ENCODE measurements at places on chromosomes 6 and 20.

- DNase-seq: no peak
These were observed 9.4 kb upstream of the RAB44 start for GRCh38 chr6:36688063-36688738.

DNA sequence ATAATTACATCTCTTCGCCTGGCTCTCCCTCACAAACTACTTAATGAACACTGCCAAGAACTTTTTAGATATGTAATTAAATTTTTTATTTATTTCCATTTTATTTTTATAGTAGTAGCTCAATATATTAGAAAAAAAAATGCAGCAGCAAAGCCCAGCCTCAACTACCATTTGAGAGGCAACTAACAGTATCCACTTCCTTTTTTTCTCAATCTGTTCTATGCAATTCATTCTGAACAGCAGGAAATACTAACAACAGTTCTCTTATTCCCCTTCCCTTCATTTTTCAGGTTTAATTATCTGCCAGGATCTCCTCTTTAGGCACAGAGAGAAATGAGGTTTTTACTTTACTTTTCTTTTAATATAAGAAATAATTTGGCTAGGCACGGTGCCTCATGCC is 112.7 kb downstream of the ZNF217 start:
- no peak for DNase-seq

DNA sequence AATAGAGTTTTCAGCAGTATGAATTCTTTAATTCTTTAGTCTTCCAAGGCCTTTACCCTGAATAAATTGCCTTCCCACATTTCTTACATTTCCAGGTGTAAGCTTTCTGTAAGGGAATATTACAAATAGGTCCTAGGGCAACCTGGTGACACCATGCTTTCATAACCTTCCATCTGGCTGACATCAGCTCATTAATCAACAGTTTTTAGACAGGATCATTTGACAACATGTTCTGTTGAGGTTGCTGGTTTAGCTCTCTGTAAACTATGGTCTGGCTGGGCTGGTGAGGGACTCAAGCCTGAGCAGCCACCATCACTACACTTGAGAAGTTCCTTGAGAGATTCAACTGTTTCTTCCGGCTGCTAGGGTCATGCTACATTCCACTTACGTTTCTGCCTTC is 19.2 kb downstream of the FAM229B start:
- DNase-seq: no peak

- peak; percentile 45 for DNase-seq
These were observed 14.6 kb downstream of the CD40 start for GRCh38 chr20:46132705-46133120.

- DNase-seq: no peak
These were observed 119.7 kb downstream of the MAP3K4 start for GRCh38 chr6:161111261-161111660.

GRCh38 chr20:11204926-11205768 is 531.3 kb upstream of the JAG1 start:
- peak; percentile 83 for DNase-seq

- DNase-seq: no peak
These were observed 862.6 kb upstream of the MAN1A1 start for GRCh38 chr6:120211955-120212792.

GRCh38 chr6:21115111-21115510 is 478.4 kb upstream of the SOX4 start:
- DNase-seq: peak; percentile 13

GRCh38 chr6:155352811-155353210 is 38.5 kb upstream of the TFB1M start:
- no peak for DNase-seq

DNA sequence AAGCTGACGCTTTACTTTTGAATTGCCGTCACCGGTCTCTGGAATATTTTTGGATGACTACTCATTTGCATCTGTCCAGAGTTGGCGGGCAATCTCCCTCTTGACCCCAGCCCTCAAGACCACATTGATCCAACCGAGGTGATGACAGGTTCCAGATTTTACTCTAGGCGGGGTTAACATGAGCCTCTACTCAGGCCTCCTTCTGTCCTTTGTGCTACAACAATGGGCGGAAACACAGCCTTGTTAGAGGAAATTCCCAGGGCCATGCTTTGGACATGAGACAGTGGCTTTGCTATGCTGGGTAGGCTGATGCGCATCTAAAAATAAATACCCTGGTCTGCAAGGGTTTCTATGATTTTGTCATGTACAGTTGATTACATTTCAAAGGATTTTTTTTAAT is 27.0 kb upstream of the ADGRF5 start:
- DNase-seq: no peak

DNA sequence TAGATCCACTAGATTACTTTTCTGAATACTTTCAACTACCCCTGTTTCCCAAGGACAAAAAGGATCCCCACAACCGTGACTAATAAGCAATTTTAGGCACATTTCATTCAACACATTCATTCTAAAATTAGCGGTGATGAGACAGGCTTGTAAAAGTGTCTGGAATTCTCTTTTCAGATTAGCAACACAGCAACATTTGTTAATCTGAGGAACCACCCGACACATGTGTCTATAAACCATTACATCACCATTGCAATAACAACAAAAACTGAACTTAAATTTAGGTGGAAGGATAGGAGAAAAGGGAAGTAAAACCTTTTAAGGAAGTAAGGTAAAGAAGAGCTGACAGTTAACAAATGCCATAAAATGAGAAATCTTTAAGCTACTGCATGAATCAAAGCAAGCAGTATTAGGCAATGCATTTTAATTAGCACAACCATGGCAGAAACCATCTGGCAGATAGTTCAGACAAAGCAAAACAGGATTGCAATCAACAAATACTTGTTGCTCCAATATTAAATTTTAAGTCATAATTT is 49.1 kb downstream of the MAP3K7 start:
- peak; percentile 32 for DNase-seq

GRCh38 chr20:56350842-56351241 is 7.9 kb upstream of the FAM210B start:
- no peak for DNase-seq

- DNase-seq: no peak
These were observed 13.8 kb upstream of the SMOC2 start for GRCh38 chr6:168427184-168427583.

DNA sequence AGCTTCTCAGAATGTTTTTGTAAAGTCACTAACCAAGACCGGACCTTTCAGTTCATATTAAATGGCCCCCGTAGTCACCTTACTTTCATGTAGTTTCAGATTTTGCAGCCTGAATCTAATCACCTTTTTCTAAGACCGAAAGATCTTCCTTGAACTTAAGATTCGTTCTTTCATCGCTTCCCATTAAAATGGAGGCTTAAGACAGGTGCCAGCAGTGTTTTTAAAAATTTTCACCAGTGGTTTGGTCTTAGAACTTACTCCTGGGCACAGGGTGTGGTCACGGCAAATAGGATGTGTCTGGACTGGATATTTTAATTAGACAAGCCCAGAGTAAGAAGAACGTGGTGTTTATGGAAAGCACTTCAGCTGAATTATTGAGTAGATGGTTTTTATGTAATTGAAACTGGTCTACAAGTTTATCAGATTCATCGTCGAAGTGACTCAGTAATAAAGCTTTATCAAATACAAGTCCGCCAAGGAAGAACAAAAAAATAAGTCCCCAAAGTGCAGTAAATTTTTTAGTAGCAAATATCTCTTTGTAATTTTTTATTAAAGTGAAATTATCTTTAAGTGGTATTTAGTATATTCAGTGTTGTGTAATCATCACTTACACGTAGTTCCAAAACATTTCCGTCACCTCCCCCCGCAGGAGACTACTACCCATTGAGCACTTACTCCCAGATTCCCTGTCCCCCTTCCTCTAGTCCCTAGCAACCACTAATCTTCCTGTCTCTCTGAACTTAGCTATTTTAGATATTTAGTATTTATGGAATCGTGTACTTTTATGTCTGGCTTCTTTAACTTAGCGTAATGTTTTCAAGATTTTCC is 868 bp downstream of the SRSF3 start:
- DNase-seq: peak; percentile 66

DNA sequence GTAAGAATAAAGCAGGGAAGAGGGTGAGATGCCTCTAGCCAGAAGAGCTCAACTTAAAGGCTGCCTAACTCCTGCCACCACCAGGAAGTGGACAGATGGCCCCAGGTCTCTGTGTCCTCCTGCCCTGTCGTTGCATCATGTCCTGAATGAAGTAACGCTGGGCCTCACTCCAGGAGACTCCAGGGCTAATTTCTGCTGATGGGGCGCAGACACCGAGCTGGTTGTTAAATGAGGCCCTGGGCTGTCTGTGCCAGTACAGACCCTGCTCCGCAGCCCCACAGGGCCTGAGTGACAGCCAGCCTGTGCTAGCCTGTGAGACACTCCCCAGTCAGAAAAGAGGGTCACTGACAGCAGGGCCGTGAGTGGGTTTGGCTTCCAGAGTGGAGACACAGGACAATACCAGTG is 6.5 kb downstream of the IP6K3 start:
- no peak for DNase-seq

DNA sequence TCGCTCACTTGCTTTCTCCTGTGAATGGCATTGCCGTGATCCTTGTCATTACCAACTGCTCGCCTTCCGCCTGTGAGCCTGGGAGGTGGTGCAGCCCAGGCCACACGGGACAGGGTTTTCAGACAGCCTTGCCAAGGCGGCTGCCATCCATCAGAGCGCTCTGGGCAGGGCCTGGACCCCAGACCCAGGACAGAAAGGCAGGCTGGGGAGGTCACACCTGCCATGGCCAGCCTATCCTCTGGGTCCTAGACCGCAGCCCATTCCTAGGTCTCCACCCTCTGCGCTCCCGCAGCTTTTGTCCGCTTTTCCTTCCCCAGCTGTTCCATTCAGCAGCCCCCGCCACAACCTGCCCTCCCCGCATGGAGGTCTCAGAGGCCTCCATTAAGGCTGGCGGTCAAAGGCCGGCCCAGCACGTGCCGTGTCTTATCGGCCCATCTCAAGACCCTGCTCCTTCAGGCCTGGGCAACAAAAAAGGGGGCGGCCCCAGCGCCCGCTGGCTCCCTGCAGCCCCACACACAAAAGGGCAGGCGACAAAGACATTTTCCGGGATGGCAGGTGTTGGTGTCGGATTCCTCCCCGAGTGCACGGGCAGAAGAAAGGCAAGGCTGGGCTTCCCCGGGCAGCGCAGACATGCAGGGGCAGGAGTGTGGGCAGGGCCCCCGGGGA is 28.1 kb downstream of the INSM1 start:
- no peak for DNase-seq

GRCh38 chr6:373031-373430 is 18.5 kb upstream of the IRF4 start:
- DNase-seq: no peak

DNA sequence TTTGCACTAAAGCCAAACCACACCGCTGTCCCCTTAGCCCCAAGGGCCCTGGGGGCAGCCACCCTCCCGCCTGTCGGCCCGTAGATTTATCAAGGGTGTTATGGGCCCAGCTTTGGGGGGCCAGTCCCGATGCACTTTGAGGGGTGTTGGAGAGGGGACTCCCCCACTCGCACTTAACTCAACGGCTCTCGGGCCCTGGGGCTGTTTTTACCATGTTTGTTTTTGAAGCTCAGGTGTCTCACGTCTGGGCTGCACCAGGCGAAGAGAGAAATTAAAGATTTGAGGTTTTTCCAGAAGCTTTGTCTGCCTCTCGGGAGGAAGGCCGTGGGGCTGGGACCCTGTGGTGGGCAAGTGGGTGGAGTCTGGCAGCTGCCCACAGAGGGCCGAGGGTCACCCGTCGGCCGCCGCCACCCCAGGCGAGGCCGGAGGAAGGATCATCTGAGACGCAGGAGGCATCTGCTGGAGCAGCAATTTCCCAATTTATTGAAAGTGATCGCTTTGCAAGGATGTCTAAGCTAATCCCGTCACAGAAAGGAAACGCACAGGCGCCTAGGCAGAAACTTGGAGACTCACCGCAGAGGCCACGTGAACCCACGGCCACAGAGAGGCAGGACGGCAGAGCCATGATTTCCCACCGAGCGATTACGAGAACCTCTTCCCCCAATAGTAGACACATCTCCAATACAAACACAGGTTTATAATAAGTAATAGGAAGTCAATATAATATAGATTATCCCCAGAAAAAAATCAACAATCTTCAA is 3.8 kb downstream of the SLC2A4RG start:
- no peak for DNase-seq

GRCh38 chr6:136030131-136030530 is 178.6 kb downstream of the PDE7B start:
- no peak for DNase-seq

- peak; percentile 22 for DNase-seq
These were observed 68.5 kb downstream of the FYN start for GRCh38 chr6:111804627-111805235.

GRCh38 chr6:91442342-91442741 is 855.5 kb upstream of the MAP3K7 start:
- no peak for DNase-seq
